GM23338 (cell line): ENCODE measurements at places on chromosomes 2 and 18.

DNA sequence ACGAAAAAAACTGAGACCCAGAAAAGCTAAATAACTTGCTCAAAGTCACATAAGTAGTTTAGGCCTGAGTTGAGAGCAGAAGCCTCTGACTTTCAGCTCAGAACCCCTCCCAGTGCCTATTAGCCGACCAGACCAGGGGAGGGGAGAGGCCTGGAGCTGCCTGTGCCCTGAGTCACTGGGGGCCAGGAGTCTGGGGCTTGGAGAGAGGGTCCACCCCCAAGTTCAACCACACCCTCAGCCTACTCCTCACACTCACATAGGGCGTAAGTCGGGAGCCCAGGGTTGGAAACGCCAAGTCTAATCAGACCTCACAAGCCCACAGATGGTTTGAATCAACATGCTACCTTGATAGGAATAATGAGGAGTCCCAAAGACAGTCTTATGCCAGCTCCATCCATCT is 12.6 kb upstream of the PKDCC start:
- DNase-seq, result no peak

DNA sequence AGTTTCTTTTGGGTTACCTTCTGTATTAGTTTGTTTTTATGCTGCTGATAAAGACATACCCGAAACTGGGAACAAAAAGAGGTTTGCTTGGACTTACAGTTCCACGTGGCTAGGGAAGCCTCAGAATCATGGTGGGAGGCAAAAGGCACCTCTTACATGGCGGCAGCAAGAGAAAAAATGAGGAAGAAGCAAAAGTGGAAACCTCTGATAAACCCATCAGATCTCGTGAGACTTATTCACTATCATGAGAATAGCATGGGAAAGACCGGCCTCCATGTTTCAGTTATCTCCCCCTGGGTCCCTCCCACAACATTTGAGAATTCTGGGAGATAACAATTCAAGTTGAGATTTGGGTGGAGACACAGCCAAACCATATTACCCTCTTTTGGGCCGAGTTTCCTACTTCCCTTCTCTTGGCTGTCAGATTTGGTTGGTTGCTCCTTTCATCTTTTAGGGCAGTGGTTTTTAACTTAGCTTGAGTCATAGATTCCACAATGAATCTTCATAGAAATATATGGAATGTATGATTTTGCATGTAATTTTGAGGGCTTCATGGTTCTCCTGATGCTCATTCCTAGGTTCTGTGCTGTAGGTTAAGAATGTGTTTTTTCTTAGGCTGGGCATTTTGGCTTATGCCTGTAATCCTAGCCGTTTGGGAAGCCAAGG is 44.2 kb downstream of the CEP192 start:
- DNase-seq, result no peak

- peak; percentile 57 for DNase-seq
Observed at GRCh38 chr2:186590759-186591505, 1.1 kb downstream of the ITGAV start.

DNA sequence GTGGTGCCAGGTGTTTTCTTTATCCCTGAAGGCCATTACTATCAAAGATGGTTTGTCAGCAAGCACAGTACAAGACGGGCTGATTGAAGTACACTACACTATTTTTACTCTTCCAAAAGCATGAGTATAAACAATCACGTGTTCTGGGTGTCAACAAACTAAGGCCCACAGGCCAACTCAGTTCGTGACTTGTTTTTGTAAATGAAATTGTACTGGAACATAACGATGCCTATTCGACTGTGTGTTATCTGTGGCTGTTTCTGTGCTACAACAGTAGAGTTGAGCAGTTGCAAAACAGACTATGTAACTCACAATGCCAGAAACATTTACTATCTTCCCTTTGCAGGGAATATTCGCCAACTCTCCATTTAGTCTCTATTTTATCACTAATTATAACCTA is 12.3 kb downstream of the MRPS5 start:
- no peak for DNase-seq

DNA sequence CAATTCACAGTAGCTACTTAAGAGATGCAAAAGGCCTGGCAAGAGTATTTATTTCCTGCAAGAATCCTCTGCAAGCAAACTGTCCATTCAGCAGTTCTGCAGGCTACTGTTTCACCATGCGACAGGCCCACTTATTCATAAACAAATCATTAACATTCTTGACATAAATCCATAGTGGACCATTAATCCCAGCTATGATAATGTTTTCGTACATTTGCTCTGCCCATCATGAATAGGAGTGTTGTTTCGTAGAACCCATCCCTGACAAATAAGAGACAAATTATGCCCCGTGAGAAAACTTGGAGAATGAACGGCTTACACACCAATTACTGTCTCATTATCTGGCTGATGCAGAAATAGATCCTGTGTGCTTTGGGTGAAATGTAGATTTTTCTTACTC is 65.4 kb downstream of the PID1 start:
- DNase-seq, result peak; percentile 1
